ENCODE measurements at places on chromosomes 4 and X.

DNA sequence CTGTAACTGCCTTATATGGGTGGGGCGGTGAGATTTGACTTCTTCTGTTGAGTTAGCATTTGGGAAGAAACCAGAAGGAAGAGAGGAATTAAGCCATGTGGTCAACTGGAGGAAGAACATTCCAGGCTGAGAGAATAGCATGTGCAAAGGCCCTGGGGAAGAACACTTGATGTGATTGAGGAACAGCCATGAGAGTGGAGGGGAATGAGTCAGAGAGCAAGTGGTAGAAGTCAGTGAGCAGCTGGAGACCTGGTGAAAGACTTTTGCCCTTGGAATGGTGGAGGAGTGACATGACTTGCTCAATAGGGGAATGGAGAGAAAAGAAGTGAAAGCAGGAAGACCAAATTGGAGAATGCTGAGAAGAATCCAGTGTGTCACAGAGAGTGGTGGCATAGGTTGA, 327.8 kb upstream of the HAND2 start:
- DNase-seq, result no peak

GRCh38 chr4:60952921-60953320, 247.2 kb upstream of the ADGRL3 start:
- no peak for DNase-seq

DNA sequence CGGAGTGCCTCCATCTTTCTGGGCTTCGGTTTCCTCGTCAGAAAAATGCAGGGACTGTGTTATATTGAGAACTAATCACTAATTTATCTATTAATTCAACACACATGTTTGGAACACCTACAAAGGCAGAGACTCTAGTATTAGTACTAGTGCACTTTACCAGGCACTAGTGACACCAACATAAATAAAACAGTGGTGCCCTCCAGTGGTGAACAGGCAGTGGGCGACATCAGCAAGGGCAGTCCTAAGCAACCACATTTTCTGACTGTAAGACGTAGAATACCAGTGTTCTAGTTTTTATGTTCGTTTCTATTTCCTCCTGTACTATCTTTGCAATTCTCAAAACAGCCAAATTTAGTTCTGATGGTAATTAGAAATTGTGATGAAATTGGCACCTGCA, 69.1 kb upstream of the UCP1 start:
- no peak for DNase-seq

DNA sequence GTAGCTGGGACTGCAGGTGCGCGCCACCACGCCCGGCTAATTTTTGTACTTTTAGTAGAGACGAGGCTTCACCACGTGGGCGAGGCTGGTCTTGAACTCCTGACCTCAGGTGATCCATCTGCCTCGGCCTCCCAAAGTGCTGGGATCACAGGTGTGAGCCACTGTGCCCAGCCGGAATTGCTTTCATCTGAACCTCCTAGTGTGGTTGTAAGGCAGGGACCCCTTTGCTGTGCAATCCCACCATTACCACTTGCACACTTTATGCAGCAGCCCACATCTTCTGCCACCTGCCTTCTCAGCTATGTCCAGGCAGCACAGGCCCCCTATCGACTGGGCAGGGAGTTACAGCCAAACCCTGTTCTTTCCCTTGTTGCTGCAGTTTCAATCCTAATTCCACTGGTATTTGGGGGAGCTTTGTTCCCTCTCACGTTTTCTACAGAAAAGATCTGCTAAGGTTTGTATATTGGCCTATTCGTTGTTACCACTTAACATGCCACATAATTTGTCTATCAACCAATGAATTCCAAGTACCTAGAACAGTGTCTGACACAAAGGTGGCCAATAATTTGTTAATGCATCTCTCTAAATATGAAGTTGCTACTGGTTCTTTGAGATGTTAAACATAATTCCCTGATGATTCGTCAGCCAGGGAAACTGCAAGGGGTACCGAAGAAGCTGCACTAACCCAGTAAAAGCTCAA, 6.5 kb downstream of the RPL39 start:
- no peak for DNase-seq

GRCh38 chr4:114149-114548, 10.2 kb upstream of the ZNF718 start:
- no peak for DNase-seq

GRCh38 chr4:3145234-3145924, 70.9 kb downstream of the HTT start:
- no peak for DNase-seq

GRCh38 chrX:1165535-1166196, 46.8 kb downstream of the CRLF2 start:
- no peak for DNase-seq

GRCh38 chrX:1031521-1032430, 180.7 kb downstream of the CRLF2 start:
- no peak for DNase-seq

GRCh38 chr4:24607334-24607733, 23.0 kb upstream of the DHX15 start:
- DNase-seq, result no peak

GRCh38 chr4:23161787-23162186, 469.1 kb downstream of the GBA3 start:
- no peak for DNase-seq

DNA sequence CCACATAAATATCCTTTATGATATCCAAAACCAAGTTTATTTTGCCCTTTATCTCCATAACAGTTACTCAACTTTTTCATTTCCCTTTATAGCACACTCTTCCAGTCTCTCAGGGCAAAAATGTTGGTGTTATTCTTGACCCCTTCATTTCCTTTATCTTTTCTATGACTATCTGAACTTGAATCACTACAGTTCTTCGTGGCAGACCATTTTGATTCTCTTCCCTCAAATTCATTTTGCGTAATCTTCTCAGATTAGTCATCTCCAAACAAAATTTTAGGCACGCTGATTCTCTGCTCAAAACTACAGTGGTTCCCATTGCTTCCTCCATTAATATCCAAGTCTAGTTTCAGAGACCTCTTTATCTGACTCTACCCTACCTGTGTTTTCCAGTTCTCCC, 26.1 kb downstream of the RUFY3 start:
- DNase-seq, result no peak

DNA sequence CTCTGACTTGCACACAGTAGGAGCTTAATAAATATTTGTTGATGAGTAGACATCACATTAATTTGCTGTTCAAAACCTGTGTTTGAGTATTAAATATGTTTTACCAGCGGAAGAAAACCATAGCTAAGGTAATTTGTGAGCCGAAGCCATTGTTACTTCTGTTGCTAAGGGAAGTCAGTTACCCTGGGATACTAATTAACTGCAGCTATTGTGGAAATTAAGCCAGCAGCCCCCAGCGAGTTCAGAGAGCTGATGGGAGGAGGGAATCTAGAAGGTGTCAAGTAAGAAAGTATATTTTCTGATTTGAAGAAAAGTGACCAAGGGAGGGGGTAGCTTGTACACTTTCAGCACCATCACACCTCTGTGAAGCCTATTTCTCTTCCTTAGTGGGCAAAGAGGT, 76.7 kb upstream of the IGSF1 start:
- DNase-seq, result no peak

DNA sequence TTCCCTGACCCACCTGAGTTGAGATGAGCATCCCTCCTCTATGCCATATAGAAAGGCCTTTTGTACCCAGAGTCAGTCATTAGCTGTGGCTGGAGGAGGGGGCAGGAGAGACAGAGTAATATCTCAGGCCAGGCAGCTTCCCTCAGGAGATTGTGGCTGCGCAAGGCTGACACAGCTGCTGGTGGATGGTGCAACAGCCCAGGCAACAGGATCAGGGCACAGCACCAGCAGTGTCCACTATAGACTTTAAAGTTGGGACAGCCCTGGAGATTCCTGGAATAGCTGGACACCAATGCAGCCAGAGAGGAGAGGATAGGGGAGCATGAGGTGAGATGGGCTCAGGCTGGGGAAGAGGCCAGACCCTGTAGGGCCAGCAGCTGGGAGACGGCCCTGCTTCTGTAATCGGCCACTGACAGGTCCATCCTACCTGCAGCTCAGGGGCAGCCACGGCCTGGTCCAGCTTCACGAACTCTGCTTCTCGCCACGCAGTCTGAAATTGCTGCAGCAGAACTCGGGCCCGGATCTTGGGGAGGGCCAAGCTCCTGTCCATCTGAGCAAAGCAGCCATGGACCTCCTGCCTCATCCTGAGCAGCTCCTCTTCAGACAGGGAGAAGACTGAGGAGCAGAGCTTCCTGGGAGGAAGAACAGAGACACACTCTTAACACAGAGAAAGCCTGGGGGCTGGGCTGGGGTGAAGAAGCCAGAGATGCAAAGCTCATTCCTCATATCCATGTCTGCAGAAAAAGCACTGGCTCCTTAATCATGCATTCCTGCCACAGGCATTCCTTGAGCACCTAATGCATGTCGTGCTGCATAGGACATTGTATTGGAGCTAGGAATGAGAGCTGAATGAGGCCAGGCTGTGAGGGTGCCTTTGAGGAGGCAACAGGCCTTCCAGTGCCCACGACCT, 90.1 kb downstream of the EVC2 start:
- DNase-seq, result no peak

DNA sequence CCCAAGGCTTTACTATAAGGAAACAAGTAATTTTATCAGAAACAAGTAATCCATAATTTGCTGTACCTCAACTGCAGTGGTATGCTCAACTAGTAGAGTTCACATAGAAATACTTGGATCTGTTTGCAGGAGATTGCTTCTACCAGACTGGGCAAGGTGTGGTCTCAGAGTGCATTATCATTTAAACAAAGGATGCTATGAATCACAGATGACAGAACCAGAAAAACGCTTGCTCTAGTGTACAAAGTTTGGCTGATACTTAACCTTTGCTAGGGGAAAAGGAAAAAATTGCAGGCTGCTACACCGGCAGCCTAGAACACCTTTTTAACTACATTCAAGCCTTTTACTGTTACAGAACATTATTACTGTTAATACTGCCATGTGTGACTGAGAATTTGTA, 97.1 kb downstream of the ENOX2 start:
- no peak for DNase-seq

GRCh38 chr4:82560853-82561785, 669 bp downstream of the TMEM150C start:
- no peak for DNase-seq

- DNase-seq, result no peak
Measured at GRCh38 chrX:45031830-45032378, 158.9 kb downstream of the KDM6A start.

DNA sequence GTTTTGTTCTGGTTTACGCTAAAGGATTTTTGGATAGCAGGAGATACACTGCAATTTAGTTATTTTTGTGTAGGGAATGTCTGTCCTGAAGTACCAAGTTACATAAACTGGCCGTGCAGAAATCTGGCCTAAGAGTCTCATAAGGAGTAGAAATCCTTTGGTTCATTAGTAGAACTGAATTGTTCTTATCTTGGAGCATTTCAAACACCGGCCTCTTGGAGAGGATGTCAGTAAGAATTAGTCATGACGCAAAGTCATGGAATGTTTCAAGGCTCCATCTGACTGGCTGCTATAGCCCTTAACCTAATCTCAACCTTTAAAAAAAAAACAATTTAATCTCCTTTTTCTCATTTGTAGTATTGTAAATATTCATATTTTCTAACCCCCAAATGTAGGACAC, 15.2 kb downstream of the PDLIM3 start:
- DNase-seq, result no peak

DNA sequence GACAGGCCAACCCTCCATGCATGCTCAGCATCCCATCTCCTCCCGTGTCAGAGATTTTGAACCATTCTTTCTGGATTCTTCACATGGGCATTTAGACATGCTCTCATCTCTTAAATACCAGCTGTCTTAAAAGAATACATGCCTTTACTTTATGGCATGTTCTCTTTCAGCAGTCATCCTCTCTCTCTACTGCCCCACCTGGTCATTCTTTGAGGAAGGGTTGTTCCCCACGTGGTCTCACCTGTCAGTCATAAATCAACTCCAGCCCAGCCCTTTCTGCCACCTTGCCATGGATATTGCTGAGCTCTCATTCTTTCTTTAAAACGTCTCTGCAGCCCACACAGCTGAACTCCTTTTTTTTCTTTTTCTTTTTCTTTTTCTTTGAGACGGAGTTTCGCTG, 111.3 kb downstream of the ARHGAP10 start:
- DNase-seq, result no peak

GRCh38 chrX:129115104-129115503, 408.2 kb downstream of the SMARCA1 start:
- peak; percentile 30 for DNase-seq

DNA sequence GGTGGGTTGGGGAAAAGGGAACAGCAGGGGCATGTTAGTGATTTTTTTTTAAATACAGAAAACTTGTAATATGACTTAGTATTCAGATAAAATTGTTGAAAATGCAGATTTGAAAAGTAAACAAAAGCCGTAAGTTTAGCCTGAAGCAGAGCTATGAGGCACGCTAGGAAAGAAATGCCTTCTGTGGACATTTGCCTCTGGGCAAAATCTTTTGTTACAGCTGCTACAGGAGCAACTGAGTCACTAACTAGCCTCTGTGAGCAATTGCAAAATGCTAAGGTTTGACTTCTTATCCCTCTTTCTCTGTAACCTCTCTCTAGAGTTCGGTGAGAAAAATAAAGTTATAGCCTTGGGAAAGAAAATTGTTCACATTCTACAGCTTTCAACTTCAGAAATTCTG, 350.0 kb downstream of the SLC7A11 start:
- DNase-seq, result no peak

GRCh38 chrX:77698242-77698641, 87.8 kb downstream of the ATRX start:
- DNase-seq, result no peak

DNA sequence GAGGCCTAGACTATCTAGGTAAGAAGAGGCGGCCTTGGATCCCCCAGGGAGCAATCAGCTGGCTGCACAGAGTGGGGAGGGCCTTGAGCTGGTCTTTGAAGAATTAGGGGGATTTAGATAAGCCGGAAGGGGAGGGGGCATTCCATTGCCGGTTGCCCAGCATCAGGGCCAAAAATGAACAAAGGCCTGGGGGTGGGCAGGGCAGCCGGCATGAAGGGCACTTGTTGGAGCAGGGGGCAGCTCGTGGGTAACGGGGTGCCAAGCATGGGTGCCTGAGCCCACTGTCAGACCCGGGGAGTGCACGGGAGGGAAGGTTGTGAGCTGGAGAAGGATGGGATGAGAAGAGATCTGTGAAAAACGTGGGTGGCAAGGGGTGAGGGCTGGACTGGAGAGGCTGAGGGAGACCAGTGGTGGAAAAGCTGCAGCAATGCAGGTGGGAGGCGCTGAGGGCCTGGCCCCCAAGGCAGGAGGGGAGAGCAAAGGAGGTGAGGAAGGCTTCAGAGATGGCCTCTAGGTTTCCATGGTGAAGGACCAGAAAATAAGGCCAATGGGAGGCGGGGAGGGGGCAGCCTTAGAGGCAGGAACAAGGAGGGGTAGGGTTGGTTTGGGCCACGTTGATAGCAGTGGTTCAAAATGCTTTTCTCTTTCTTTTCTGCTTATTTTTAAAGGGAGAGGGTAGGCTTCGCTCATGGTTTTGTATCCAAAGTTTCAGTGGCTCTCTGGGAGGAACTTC, 8.6 kb downstream of the KLF3 start:
- no peak for DNase-seq

DNA sequence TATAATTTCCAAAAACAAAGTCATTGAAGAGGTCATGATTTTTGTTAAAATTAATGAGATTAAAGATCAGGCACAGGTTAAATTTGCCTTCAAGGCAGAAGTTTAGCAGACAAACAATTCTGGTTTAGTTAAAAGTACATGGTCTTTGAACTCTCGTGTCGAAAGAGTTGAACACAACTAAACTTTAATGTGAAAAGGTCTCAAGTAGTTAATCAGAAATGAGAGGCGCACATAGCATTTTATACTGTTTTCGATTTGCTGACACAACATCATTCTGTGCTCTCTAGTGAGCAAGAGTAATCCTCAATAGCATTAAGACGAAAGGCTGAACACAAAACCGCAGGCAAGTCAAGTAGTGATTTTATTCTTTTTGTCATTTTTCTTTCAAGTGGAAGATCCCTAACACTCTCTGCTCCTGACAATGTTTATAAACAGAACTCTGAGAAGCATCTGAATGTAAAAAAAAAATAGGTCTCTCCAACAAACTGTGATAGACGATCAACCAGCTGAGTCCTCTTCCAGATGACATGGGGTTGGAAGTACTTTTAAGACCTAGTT, 49.8 kb downstream of the SH3RF1 start:
- DNase-seq, result no peak
